ENCODE measurements at places on chromosomes 1 and 21.

GRCh38 chr1:186834399-186834958, 5.7 kb downstream of the PLA2G4A start:
- no peak for DNase-seq

- no peak for DNase-seq
Observed at GRCh38 chr1:152497273-152497672, 13.3 kb upstream of the LCE5A start.

GRCh38 chr1:25433389-25434186, 2.9 kb downstream of the MACO1 start:
- no peak for DNase-seq

GRCh38 chr1:242467556-242468145, 56.8 kb downstream of the PLD5 start:
- no peak for DNase-seq

DNA sequence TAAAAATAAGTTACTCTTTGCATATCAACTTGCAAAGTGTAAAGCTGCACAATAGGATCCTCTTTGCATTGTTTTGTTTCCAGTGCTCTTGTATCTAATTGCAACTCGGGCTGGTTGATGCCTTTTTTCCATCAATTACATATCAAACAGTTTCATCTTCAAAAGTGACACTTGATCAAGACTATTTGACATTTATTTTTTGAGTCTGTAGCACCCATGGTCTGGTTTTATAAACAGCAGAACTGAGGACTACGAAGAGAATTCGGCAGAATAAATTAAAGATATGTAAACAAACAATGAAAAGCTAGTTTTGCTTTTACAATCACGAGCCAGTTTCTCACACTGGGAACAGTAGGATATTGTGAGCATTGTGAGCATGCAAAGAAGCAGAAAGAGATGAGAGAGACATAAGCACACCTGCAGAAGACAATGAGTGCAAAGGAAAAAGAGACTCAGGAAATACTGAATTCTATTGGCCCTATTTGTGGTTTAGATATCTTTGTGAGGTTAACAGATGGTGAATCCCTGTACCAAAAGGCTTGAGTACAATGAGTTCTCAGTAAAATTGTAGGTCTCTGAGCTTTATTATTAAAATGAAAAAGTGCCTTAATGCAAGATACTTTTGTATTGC, 45.4 kb downstream of the RPL5 start:
- DNase-seq = no peak

GRCh38 chr1:32917521-32917920, 16.3 kb upstream of the TMEM54 start:
- DNase-seq = no peak

GRCh38 chr1:169129109-169129784, 22.8 kb downstream of the ATP1B1 start:
- no peak for DNase-seq

Measured in stimulated activated CD8-positive, alpha-beta memory T cell treated with anti-CD3 and anti-CD28 coated beads, Interleukin-7, amount 100 ng/mL, for 1 hour (primary cell).